ENCODE measurements at places on chromosomes 7 and 10.

DNA sequence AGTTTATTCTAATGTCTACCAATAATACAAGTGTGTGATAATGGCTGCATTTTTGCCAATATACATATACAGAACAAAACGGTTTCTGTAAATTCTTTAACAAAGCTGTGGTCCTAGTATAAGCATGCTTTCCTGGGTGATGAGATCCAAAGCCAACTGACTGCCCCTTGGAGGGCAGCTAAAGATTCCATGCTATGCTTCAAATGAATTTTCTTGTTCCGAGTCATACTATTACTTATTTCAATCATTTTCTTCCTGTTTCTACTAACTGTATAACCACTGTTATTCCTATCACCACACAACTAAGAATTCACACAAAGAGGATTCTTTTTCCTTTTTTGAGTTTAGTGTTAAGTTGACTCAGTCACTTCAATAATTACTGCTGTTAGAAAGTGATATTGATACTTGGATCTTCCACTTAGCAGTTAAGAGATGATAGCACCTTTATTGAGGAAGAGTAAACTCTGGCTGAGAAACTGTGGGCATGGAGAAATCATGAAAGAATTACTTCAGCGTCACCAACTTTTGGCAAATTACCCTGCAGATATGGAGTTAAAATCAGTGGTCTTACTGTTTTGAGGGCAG, 197.5 kb downstream of the ARL4A start:
- DNase-seq: no peak

GRCh38 chr7:11625669-11626068, 206.3 kb downstream of the THSD7A start:
- DNase-seq: no peak

DNA sequence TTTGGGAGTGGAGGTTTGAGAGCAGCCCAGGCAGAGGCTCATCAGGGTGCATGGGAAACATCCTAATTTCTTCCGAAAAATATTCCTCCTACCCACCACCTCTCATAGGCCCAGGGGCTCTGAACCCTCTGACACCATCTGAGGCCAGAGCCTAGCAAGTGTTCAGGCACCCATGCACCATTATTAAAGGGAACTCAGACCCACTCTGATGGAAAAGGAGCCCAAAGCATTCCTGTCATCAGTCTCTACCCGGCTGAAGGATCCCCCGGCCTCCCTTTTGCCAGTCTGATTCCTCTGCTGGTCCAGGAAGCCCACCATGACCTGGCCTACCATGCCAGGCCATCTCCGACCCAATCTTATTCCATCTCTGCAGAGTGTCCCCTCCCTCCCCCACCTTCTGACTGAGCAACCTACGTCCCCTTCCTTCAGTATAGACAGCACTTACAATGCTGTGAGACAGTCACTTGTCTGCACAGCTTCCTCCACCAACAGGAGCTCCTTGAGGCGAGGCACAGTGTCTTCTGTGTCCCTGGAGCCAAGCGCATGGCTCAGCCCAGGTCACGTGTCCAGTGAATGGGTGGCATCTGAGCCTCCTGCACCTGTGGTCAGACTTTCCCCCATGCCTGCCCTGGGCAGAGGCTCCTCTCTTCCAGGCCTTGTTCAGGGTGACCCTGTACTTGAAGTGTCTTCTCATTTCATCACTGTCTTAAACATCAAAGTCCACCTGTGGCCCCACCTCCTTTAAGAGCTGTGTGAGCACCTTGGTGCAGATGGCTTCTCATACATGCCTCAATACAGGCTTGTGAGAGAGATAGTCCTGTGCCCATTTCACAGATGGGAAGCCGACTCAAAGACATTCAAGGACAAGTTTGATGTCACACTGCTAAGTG, 889 bp upstream of the GPR15LG start:
- no peak for DNase-seq

DNA sequence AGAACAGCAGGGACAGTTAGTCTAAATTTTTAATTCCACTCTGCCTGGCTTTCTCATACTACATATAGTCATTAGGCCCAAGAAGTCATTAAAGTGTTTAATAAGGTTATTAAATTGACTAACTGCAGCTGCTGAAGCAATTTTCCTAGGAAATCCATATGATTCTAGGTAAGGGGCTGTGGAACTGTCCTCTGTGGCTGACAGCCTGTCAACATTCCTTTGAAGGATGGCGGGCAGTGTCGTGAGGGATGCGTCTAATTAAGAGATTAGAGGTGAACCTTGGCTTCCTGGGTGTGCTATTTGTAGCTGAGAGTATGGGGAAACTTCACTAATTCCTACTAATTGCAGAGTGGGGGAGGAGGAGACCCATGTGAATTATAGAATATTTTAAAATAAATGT, 64.6 kb downstream of the SNX10 start:
- DNase-seq: no peak

- DNase-seq: no peak
Observed at GRCh38 chr10:91634898-91635297, 2.0 kb upstream of the PPP1R3C start.

GRCh38 chr7:100418930-100419659, 9.4 kb downstream of the ZCWPW1 start:
- DNase-seq: no peak

GRCh38 chr10:103915796-103916195, 2.2 kb downstream of the STN1 start:
- DNase-seq: no peak

DNA sequence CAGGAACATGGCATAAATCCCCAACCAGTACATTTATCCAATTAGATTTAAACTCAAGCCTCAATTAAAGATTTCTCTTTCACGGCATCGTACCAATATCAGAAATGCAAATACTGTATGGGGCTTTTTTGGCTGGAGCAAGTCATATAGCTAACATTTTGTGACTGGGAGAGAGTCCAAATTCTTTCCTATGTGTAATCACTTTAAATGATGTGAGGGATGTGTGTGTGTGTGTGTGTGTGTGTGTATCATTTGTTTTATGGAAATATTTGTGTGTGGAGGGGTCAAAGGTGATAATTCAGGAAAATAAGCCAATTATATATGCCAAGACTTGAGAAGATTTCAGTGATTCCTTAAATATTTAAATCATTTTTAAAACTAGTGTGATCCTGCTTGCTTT, 196.6 kb downstream of the TRIL start:
- no peak for DNase-seq

- no peak for DNase-seq
Observed at GRCh38 chr7:49001610-49002033, 77.3 kb downstream of the CDC14C start.

DNA sequence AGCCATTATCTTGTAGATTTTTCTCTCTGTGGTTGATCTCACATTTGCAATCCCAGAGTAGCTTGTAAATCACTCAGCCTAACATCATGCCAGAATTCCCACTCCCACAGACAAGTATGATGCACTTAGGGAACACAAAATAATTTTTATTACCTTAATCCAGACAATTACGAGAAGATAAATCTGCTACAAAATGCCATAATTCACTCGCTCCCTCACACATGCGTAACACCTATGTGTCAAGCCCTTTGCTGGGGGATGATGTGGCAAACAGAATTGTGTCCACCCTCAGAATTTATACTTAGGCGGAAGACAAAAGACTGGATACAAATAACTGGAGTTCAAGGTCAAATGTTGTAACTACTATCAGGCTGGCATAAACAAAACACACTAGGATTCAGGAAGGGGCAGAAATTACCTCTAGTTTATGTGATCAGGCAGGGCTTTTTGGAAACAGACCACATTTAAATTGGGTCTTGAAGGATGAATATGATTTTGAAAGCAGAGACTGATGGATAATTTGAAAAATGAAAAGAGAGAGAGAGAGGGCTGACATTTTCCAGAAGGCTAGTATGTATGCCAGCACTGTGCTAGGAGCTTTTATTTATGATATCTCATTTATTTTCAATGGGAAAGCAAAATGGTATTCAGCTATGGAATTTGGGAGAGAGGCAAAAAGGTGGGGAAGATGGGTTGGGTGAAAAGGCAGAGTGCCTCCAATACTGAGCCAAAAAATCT, 69.8 kb downstream of the DOCK4 start:
- DNase-seq: no peak

GRCh38 chr7:3979611-3980299, 678.7 kb downstream of the SDK1 start:
- DNase-seq: no peak

DNA sequence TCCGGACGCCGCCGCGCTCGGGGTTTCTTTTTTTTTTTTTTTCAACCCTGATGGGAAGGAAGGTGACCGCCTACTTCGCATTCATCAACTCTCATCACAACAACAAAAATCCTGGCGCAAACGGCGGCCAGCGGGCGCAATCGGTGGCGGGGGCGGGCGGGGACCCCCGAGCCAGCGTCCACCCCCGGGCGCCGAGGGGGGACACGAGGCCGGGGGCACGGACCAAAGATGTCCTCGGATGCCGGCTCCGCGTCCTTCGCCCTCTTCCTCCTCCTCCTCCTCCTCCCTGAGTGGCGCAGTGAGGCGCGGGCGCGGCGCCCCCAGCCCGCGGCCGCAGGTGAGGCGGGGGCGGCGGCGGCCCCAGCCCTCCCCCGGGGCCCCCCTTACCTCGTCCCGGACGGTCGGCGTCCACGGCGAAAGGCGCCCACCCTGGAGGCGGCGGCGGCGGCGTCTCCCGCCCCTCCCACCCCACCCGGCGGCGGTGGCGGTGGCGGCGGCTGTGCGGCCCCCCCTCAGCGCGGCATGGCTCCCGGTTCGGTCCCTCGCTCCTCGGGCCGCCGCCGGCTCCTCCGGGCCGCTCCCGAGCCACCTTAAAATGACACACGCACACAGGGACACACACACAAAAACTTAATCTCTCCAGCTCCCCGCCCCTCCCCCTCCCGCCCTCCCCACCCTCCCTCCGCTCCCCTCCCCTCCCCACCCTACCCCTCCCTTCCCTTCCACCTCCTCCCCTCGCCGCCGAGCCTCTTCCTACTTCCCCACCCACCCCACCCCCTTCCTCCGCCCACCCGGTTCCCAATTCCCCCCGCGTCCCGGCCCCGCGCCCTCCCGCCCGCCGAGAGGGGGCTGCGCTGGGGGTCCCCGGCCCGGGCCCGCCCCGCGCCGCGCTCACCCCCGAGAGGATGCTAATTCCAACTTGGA, at the start of gene CTBP2:
CTBP2 (minus strand) TSS at position 632 of the 924 bp plus-strand sequence.
- DNase-seq: no peak

- DNase-seq: no peak
Observed at GRCh38 chr10:4216726-4217125, 431.7 kb upstream of the KLF6 start.

- no peak for DNase-seq
Observed at GRCh38 chr7:45584261-45585210, 10.4 kb downstream of the ADCY1 start.

DNA sequence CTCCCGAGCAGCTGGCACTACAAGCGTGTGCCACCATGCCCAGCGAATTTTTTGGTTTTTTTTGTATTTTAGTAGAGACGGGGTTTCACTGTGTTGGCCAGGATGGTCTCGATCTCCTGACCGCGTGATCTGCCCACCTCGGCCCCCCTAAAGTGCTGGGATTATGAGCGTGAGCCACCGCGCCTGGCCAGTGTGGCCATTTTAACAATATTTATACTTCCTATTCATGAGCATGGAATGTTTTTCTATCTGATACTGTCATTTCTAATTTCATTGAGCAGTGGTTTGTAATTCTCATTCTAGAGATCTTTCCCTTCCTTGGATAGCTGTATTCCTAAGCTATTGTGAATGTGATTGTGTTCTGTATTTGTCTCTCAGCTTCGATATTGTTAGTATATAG, 96.2 kb downstream of the GLCCI1 start:
- DNase-seq: no peak

- no peak for DNase-seq
Observed at GRCh38 chr7:94043299-94043698, 39.1 kb upstream of the BET1 start.

- DNase-seq: no peak
Observed at GRCh38 chr7:37220664-37221063, 228.0 kb downstream of the ELMO1 start.

DNA sequence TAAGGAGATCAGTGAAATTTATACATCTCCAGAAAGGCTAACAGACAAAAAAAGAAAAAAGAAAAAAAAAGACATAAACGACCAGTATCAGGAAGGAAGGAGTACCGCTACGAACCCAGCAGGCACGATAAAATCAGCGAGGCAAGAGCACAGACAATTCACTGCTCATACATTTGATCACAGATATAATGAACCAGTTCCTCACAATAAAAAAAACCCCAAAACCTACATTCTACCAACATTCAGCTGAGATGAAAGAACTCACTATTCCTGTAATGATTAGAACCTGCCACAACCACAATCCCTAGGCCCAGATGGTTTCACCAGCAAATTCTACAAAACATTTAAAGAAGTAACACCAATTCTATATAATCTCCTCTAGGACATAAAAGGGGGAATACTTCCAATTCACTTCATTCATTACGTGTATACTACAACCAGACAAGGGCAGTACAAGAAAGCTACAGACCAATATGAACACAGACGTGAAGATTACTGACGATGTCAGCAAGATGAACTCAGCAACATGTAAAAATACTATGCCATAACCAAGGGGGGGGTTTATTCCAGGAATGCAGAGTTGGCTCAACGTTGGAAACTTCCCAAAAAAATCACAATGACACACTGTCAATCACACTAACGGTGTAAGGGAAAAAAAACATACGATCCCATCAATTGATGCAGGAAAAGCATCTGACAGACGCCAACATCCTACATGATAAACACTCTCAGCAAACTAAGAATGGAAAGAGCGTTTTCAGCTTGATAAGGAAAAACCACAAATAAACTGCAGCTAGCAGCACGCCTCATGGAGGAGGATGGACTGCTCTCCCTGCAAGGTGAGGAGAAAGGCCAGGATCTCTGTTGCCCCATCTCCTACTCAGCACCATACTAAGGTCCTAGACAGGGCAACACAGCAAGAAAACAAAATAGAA, 256.2 kb downstream of the ELFN1 start:
- DNase-seq: no peak

- no peak for DNase-seq
Observed at GRCh38 chr7:130887182-130887956, 153.4 kb upstream of the KLF14 start.

DNA sequence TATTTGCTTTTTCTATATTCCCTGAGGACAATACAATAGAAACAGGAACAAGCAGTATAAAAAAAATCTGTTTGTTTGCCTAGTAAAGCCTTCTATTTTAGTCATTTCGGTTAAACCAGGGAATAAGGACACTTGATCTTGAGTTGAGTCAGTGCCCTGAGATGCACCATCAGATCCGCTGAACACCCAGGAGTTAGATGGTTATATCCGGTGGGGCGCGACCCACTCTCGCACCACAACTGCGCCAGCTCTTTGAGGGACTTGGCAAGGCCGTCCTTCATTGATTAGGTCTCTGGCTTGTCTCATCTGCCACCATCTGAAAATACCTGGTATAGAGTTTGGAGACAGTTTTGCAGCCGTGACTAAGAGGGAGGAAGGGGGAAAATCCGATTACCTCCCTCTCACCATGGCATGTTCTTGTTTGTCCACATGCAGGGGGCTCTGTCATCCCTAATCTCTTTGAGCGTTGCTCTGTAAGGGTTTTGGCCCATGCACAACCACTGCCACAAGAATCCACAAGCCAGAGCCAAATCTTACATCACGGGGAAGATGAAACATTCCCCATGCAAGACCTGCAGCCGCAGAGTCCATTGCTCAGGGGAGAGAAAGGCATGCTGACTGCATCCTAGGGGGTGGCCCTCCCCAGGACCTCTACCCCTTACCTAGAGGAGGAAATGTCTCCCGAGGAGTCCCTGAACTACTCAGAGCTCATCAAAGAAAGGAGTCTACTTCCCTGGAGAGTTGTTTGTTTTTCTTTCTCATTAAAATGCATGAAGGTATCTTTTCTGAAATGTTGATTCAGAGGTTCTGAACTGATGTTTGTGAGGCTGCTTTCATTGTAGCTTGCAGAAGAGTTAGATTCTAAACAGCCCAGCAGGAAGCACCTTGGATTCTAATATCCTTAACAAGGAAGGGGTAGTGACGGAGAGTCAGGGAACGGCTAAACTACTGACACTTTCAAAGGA, 101.6 kb upstream of the FAM171A1 start:
- DNase-seq: no peak

All from stimulated activated CD8-positive, alpha-beta memory T cell treated with anti-CD3 and anti-CD28 coated beads, Interleukin-15, amount 100 ng/mL, for 24 hours (primary cell).